ENCODE measurements at places on chromosomes 3 and 15.

DNA sequence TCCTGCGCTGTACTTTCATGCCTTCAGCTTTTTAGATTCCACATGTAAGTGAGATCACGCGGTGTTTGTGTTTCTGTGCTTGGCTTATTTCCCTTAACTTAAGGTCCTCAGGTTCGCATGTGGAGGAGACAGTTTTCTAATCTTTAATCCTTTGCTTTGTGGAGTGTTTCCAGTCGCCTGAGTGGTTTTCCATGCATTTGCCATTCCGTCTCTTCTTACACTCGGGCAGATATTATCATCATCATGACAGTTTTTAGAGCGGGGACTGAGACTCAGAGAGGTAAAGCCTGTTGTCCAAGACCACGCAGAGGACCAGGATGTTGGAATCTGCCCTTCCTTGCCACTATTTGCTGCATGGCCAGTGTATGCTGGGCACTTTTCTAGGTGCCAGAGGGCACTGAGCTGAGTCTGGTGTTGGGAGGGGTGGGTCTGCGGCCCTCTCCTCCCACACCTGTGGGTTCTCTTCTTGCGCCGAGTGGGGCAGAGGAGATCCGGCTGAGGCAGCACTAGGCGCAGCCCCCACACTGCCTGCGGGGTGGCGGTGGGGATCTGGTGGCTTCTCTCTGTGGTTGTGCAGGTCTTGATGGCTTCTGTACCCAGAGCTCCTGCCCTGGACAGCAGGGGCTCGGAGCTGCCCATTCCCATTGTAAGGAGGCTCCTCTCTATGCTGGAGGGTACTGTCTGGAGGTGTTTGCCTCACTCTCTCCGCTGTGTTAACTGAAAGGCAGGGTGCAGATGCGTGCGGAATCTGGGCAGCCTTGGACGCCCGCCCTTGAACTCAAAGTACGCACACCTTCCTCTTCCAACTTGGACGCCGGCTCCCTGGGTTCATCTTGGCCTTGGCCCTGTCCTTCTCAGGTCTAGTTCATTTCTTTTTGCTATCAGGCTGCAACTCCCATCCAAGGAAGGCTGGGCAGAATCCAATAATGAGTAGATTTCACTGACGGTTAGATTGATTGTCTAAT, 156.0 kb upstream of the RGMA start:
- DNase-seq: no peak

DNA sequence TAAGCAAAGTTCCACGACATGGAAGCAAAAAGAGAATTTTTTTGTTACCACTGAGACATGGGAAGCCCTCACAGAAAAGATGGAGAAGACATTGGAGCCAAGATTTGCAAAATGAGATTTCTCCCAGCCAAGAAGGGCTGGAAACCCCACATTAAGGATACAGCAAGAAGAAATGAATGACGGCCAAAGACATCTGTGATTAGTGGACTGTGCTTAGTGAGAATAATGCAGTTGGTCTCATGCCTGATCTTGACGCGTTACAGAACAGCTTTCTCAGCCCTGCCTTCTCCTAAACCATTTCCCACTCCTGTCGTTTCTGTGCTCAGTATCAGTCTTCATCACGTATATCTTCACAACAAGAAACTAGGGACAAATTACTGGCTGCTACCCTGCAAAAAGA, 45.8 kb upstream of the ARRDC4 start:
- DNase-seq: no peak

DNA sequence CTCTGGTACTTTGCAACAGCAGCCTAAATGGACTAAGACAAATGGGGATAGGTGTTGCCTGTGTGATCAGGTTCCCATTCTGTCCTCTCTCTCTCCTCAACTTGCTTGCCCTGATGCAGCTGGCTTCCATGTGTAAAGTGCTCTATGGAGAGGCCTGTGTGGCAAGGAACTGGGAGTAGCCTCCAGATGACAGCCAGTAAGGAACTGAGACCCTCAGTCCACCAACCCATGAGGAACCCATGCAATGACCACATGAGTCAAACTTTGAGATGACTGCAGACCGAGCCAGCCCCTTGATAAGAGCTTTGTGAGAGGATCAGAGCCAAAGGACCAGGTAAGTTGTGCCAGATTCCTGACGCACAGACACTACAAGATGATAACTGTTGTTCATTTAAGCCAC, 74.6 kb upstream of the ADPGK start:
- DNase-seq: no peak

DNA sequence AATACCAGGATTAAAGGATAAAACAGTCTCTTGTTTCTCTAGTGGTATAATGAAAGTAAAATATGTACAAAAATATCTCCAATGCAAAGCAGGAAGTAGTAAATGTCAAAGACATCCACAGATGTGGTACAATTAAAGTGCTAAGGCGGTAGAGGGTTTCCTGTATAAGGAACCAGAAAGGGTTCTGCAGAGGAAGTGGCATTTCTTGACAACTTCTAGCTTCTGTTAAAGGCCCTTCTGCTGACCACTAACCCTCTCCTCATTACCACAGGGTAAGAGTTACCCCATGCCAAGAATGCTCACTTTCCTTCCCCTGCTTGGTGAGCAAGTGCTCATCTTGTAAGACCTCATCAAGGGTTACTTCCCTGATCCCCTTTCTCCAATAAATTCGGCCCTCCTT, 883.6 kb upstream of the NR2F2 start:
- DNase-seq: no peak

DNA sequence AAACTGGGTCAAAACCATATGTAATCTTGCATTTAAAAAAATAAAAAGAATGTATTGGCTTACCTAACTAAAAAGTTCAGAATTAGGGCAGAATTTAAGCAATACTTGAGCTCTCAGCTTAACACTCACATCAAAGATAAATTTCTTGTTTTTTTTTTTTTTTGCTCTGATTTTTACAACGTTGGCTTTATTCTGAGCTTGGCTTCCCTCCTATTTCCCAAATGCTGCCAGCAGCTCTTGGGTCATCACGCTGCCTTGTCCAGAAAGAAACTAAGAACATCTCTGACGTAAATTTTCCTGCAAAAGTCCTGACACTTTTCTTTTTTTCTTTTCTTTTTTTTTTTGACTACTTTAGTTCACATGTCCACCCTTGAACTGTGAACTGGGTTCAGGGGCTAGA, 150.6 kb upstream of the TGFBR2 start:
- no peak for DNase-seq

- no peak for DNase-seq
Measured at GRCh38 chr3:155549087-155549486, 195.8 kb downstream of the PLCH1 start.

GRCh38 chr3:13879102-13879945, 547 bp downstream of the WNT7A start:
- DNase-seq: no peak

DNA sequence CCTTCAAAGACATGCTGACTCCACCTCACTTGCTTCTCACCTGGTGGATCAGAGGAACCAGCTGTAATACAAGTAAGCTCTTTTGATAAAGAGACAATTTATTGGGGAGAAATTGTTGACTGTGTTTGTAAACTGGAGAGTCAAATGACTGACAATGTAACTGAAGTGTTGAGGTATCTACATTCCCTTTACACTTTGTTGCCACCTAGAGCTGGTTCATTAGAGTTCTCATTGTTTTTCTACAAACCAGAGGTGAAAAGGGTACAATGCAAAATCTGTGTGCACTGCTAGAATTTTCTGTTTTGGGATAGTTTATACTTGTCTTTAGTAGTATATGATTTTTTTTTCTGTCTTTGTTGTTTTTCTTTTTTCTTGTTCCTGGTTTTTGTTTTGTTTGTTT, 8.7 kb upstream of the LRRC58 start:
- DNase-seq: no peak

GRCh38 chr3:197174927-197175326, 123.5 kb downstream of the DLG1 start:
- no peak for DNase-seq

DNA sequence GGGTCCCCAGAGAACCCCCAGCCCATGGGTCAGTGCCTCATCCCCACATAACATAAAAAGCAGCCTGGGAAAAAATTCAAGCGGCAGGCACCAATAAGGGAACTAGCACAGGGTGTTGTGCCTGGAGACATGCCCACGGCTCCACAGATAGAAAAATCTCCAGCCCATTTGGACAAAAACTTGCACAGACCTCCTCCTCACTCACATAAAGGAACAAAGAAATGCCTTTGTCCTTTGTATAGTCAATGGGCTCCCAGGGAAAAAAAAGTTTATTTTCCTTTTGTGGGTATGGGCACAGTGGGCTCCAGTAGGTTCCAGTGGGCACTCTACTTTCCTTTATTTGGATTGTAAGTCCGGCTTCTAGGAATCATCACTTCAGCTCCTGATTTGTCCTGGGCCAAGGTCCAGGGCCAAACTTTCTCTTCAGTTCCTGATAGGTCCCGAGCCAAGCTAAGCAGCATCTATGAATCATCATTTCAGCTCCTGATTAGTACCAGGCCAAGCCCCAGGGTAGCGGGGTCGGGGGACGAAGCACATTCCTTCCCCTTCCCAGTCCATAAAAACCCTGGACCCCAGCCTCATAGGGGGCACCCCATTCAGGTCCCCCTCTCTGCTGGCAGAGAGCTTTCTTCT, 1.6 kb upstream of the DNAH12 start:
- DNase-seq: no peak

GRCh38 chr3:184874709-184875644, 63.0 kb downstream of the VPS8 start:
- no peak for DNase-seq

DNA sequence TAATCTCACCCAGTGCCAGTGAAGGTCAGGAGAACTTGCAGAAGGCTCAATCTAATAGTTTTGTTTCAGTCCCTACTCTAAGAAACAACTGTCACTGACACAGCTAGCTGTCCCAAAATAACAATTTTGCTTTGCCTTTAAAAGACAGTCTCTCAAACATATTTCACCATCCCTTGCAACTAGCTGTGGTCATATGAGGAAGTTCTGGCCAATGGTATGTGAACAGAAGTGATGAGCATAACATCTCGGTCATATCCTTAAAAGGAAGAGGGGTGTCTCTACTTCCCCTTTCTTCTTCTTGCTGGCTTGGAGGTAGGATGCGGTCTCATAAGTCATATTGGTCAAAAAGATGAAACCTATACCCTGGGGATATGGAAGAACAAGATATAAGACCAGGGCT, 198.1 kb downstream of the NEK10 start:
- no peak for DNase-seq

DNA sequence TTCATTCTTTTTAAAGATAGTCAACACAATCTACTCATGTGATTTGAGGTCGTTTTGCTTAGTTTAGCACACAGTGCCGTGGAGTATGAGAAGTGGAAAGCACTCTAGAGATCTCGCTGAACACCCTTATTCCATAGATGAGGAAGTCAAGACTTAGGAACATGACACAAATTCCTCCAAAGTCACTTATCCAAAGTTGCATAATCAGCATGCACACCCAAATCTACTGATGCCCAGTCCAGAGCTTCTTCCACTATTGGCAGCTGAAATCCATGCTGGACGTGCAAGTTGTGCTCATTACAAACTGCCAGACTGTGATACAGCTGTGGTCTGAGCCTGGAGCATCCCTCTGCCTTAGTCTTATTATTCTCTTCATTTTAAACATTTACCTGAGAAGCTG, 83.5 kb upstream of the ZNF280D start:
- no peak for DNase-seq

- no peak for DNase-seq
Measured at GRCh38 chr3:107414325-107414964, 37.2 kb downstream of the CCDC54 start.

DNA sequence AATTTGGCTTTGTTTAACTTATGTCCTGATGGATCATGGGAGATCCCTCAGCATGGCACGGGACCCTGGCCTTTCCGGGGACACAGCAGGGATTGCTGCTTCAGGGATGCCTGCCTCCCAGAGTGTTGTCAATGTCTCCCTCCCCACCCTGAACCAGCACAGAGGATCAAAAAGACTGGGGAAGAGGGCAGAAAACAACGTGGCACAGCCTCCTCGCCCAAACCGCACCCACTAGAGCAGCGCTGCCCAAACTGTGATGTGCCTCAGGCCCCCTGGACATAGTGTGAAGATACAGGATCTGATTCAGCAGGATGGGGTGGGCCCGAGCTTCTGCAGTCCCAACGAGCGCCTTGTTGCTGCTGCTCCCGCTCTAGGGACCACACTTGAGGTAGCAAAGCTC, 34.5 kb downstream of the SLC6A20 start:
- no peak for DNase-seq

- DNase-seq: no peak
Measured at GRCh38 chr15:76160426-76161152, 100.8 kb downstream of the TMEM266 start.

DNA sequence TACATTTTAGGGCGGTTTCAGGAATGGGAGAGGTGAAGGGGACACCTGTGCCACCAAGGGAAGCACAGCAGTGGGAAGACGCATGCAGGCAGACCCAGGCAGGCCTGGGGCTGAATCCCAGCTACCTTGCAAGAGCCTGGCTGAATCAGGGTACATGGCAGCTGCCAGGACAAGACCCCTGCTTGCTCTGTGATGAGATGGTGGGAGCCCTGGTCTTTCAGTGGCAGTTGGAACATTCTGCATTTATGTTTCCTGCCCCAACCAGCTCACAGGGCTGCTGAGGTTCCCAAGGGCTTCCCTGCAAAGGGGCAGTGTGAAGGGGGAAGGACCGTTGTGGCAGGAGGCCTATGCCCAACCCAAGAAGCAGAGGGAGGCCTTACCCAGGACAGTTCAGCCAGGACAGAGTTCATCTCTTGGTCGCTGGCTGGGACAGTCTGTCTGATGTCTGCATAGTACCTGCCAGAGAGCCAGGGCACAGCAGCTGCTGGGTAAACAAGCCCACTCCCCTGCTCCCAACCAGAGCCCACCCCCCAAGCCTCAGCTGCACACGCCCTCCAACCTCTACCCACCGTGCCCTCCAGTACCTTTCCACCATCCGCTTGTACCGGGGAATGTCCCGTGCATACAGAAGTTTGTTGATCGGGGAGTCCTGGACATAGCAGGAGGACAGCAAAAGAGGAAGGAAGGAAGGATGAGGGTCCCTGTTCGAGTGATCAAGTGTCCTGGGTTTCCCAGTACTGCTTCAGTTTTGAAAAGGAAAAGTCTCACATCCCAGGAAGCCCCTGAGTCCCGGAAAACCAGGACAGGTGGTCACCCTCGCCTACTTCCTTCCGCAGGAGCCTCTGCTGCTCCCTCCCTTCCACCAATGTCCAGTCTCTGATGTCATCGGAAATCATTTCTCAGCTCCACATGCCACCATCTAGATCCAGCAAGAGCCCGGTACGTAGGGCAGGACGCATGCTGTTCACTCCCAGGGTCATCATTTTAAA, 23.1 kb downstream of the PLXNB1 start:
- no peak for DNase-seq

GRCh38 chr3:108511490-108511889, 1.1 kb upstream of the MYH15 start:
- no peak for DNase-seq

DNA sequence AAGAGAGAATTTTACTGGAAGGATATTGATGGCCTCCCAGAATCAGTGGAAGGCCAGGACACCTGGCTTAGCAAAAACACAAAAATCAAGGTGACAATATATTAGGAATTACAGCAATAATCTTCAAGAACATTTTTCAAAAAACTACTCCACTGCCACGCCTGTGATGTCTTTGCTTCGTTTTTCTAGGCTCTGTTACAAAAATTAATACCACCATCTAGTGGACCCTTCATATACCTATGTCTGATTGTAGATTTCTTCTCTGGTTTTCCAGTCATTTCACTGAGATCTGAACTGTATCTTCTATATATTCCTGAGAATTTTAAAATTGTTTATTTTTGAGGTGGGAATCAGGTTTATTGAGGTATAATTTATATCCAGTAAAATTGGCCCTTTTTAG, 5.6 kb upstream of the SLC33A1 start:
- no peak for DNase-seq
